ENCODE measurements at places on chromosomes 11 and 22.
A peak's percentile ranks its signal among the peaks of the same experiment; 100 is the strongest.

DNA sequence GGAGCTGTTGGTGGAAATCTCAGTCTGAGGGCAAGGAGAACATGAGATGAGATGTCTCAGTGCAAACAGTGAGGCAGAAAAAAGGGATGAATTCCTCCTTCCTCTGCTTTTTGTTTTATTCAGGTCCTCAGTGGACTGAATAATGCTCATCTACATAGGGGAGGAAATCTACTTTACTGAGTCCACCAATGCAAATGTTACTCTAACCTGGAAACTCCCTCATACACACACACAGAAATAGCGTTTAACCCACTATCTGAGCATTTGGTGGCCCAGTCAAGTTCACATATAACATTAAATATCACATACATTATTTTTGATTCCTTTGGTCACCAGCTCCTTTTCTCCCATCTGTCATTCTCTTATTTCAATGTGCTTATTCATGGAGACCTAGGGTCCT is 418.8 kb downstream of the TMEM135 start:
- no peak for DNase-seq

GRCh38 chr22:42992092-42992491 is 22.9 kb downstream of the PACSIN2 start:
- DNase-seq = no peak

GRCh38 chr11:114396916-114397315 is 3.4 kb downstream of the C11orf71 start:
- DNase-seq = no peak

- no peak for DNase-seq
These were observed 2.4 kb downstream of the MOB2 start for GRCh38 chr11:1484061-1484671.

DNA sequence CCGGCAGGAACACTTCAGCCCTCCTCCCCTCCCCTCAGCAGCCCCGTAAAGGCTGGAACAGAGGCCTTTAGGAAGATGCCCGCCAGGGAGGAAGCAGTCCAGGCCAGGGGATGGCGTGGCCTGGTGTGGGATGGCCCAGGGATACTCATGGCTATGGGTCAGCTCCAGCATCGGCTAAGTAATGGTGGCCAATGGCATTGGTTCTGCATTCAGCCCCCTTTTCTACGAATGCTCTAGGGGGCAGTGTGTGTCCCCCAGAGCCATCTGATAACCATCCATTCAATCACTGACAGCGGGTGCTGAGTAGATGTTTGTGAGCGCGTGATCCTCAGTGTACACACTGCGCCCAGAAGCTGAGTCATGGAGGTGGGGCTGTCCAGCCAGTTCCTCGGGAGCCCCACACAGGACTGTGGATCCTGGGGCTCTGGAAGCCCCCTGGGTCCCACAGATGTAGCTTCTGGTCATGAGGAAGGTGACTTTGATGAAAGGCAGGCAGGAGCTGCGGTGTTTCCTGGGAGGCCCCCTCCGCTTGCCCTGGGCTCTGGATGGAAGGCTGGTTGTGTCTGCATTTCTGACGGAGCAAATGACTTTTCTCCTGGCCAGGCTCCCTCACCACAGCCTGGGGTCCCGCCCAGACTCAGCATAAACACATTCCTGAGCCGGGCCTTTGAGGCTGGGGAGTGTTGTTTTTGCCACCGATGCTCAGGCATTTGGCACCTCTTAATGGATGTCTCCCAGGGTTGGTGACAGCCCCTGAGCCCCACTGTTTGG is 46.5 kb downstream of the FBLN1 start:
- DNase-seq = peak; percentile 86

GRCh38 chr11:61761440-61762222 is 9.2 kb downstream of the MYRF start:
- no peak for DNase-seq

DNA sequence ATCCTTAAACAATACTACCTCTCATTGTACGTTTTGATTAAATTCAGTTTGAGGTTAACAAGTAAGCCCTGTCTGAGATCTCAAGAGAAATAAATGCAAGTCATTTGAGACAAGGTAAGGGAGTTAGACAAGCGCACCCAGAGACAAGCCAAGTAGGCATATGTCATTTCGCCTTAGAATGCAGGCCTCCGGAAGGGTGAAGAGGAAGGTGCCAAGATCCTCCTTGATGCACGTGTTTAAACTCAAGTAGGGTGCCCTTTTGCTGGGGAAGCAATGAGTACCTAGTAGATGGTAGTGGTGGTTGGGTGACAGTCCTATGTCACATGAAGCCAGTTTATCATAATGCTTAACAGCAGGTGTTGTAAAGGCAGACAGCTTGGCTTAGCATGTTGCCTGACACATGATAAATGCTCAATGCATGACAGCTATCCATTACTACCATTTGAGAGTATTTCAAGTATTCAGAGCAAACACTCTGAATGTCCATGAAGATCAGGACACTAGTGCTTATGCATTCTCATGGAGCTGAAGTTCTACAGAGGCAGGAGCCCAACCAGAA is 415.9 kb downstream of the TMEM135 start:
- DNase-seq = no peak

DNA sequence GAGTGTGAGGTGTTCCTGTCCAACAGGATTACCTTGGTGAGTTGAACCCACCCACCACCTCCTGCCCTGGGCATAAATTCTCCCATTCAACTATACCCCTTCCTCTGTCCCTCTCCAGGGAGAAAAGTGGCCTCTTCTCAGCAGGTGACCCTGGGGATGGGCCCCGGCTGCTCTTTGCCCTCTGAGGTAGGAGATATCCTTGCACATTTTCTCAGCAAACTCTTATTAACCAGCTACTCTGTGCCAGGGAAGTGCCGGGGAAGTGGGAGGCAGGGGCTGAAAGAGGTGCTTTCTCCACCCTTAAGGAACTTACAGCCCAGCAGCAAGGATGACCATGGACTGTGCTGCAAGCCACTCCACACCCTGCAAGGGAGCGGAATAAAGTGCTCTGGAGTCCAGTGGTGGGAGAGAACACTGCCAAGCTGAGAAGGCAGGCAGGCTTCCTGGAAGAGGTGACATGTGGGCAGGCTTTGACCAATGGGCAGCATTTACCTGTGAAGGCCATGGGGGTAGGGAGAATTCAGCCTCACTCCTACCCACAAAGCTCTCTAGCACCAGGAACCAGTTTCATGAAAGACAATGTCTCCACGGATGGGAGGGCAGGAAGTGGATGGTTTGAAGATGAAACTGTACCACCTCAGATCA is 21.9 kb upstream of the OAF start:
- DNase-seq = no peak

GRCh38 chr22:20052309-20053259 is 27.5 kb upstream of the DGCR8 start:
- DNase-seq = no peak

DNA sequence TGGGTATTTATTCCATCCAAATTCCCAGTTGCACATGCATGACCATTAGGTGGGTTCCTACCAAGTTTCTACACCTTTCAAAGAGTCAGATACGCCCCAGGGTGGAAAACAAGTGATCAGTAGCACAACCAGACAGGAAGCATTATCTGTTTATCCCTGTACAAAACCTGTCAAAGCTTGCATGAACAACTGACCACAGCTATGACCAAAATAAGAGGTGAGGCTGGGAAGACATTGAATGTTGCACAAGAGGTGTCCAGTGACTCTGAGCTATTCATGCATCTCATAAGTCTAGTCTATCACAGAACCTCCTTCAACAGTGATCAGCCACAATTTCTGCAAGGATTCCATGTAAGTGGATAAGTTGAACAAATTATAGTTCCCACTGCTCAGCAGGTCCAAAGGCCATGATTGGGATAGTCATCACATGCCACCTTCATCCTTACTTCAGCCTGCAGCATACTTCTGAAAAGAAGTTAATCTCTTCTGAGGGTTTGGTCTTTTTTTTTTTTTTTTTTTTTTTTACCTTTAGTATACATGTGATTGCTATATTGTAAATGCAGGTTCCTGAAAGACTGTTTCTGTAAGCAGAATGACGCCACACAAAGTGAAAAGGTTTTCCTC is 28.0 kb upstream of the TMEM45B start:
- no peak for DNase-seq

GRCh38 chr11:113849713-113850112 is 25.7 kb downstream of the USP28 start:
- DNase-seq = no peak

DNA sequence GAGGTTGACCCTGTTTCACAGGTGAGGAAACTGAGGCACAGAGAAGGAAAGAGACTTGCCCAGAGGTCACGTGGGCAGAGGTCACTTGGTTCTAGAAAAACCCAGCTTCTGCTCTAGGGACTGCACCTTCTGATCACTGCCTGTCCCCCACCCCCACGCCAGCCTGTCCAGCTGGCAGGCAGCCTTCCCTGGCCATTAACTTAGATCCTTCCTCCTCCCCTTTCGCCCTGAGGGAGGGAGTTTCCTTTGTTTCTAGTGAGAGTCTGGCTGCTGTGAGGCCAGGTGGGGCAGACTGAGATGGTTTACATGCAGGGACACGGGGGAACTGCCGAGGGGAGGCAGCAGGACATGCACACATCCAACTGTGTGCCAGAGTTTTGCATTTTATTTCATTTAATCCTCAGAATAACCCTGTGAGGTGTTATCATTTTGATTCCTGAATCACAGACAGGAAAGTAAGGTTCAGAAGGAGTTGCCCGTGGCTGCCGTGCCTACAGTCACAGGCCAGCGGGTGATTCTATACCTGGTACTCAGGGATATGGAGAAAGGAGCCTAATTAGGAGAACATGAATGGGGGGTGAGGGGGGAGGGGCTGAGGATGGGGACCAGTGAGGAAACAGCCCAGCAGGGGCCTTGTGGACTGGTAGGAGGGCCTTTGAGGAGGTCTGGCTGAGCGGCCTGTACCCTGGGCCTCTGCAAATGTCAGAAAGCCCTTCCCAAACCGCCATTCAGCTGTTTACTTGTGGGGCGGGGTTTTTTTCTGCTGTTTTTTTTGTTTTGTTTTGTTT is 3.4 kb downstream of the FAM83F start:
- DNase-seq = no peak

- no peak for DNase-seq
These were observed 1041.0 kb upstream of the CNTN5 start for GRCh38 chr11:97979741-97980140.

DNA sequence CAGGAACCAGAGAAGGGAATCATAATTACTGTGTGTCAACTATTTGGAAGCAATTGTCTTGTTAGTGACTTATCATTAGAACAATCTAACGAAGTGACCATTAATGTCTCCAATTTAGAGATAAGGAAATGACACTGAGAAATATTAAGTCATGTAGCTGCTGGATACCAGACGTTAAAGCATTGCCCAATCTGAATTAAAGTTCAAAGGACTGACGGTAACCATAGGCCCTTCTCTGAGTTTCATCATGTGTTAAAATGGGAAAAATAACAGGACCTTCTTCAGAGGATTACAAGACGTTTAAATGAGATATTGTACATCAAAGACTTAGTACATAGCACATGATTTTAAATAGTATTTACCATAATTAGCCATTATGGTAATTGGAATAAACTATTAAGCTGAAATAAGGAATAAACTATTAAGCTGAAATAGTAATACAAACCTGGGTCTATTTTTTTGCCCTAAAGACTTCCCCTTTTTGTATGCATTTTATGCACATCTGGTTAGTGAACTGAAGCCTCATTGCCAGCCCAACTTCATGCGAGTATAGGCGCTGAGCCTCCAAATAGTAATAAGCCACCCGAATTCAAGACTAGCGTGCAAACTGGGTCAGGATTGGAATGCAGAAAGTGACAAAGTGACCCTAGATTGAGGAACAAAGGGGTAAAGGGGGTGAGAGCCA is 41.0 kb downstream of the GLYATL1 start:
- no peak for DNase-seq

- no peak for DNase-seq
These were observed 4.8 kb downstream of the VPS26B start for GRCh38 chr11:134229126-134229790.

- DNase-seq = no peak
These were observed 191.4 kb downstream of the TENM4 start for GRCh38 chr11:79249295-79249993.

DNA sequence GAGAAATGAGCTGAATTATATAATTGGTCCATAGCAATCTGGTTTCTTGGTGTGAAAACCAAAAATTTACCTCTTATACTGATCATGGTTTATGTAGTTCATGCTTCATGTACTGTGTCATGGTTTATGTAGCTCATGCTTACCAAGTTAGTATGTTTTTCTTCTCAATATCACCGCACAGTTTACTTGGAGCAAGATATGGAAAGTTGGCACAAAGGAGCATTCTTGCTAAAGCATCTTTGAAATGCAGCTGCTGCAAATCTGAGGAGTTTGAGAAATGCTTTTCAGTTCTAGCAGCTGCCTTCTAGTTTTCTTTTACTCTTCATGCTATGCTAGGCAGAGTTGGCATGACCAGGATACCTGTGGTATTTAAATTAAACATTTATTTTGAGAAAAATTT is 4.5 kb downstream of the OR10G7 start:
- DNase-seq = no peak

- no peak for DNase-seq
These were observed 53.9 kb downstream of the MSANTD4 start for GRCh38 chr11:105968021-105968697.

DNA sequence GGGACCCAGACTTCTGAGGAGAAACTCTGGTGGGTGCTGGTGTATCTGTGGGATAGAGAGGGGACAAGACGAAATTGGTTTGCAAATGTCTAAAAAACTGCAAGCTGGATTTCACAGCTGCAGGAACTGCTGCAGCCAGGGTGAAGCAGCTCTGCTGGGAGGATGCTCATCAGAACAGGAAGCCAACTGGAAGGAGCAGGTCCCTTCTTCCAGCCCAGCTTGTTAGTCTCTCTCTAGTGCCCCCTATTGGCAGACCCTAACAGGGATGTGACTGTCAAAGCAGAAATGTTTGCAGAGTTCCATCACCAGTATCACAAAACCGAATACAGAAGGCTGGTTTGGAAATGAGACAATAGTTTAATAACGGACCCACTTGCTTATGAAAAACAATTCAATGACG is 74.8 kb upstream of the SLC22A12 start:
- DNase-seq = no peak

DNA sequence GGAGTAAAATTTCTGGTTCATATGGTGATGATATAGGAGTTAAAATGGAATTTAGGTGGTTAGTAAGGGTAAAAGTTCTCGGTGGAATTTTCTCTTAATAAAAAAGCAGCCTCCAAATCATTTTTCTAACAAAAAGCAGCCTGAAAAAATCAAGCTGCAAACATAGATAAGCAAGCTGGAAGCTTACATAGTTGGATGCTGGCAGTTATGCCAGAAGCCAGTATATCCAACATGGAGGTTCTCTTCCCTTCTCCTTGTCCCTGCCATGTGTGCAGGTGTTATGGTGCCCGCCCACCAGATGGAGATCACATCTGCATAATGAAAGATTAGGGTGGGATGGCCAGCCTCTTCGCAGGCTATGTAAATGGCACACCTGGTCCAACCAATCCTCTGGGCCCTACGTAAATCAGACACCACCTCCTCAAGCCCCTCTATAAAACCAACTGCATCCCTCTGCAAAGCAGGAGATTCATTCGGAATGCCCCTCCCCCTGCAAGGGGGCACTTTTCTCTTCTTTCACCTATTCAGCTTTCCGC is 22.4 kb downstream of the PIWIL3 start:
- DNase-seq = no peak

- DNase-seq = no peak
These were observed 26.8 kb upstream of the LIPT2 start for GRCh38 chr11:74520316-74520715.

GRCh38 chr11:1888347-1888753 is 3.3 kb downstream of the PRR33 start:
- DNase-seq = no peak

GRCh38 chr11:44936525-44936924 is 14.2 kb downstream of the TP53I11 start:
- peak; percentile 21 for DNase-seq
